SK-N-SH treated with all-trans-retinoic acid at 6 μM for 48 hours (cell line): ENCODE measurements at places on chromosomes 4 and X.
A peak's percentile ranks its signal among the peaks of the same experiment; 100 is the strongest.

DNA sequence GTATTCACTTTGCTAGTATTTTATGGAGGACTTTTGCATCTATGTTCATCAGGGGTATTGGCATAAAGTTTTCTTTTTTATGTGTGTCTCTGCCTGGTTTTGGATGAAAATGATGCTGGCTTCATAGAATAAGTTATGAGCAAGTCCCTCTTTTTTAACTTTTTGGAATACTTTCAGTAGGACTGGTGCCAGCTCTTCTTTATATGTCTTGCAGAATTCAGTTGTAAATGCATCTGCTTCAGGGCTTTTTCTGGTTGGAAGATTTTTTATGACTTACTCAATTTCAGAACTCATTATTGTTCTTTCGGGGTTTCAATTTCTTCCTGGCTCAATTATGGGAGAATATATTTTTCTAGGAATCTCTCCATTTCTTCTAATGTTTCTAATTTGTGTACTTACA is 9.1 kb upstream of the CSN2 start:
- ATAC-seq: no peak

DNA sequence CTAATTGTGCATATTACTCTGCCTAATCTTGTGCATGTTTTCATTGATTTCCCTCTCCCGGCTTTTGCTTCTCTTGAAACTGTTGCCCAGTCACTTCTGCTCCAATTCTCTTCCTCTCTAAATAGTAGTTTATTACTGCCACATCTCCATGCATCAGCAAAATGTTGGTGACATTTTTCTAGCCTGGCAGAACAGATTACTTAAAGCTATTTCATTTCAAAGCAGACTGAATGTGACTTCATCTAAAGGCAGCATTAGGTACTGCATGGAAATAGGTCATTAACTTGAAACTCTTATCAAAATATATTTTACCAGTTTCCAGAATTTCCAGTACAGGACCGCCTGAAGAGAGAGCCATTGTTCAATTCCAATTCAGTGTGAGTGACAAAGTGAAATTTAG is 52.4 kb downstream of the HPGDS start:
- no peak for ATAC-seq

DNA sequence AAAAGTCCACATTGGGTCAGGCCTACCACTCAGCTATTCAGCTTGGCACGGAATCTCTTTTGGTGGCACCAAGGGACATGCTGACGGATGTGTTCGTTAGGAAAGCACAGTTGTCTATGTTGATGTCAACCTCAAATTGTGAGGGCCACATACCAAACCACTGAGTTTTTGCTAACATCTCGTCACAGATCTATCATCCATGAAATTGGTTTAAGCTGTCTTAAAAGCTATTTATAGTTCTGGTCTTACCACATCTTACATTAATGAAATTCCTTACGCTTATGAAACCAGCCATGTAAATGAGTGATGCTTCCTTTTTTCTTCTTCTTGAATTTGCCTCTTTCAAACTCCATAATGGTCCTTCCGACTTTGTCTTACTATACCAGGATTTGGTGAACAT is 101.5 kb downstream of the MGST2 start:
- ATAC-seq: no peak

DNA sequence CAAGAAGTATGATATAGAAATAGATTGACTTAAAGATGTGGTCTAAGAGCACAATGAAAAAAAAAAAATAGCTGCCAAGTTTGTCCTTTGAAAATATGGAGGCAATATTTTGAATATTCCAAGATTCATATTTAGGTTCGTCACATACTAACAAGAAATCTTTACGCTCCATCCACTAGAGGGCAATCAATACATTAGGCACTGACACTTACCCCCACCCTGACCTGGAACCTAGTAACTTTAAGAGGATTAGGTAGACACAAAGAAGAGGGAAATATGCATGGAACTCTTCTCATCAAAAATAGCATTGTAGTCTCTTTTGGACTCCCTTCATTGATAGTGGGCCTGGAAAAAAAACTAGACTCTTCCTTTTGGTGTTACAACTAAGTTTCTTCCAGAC is 1108.1 kb downstream of the PCDH19 start:
- ATAC-seq: peak; percentile 79; the same call in 2 of the 3 replicates

GRCh38 chr4:2163311-2163821 is 78.6 kb downstream of the HAUS3 start:
- no peak for ATAC-seq

- ATAC-seq: no peak
These were observed 1.0 kb downstream of the IDUA start for GRCh38 chr4:987624-988513.

- ATAC-seq: no peak
These were observed 33.9 kb downstream of the NBDY start for GRCh38 chrX:56762707-56763555.

GRCh38 chr4:38455092-38455862 is 208.7 kb upstream of the KLF3 start:
- ATAC-seq: no peak

DNA sequence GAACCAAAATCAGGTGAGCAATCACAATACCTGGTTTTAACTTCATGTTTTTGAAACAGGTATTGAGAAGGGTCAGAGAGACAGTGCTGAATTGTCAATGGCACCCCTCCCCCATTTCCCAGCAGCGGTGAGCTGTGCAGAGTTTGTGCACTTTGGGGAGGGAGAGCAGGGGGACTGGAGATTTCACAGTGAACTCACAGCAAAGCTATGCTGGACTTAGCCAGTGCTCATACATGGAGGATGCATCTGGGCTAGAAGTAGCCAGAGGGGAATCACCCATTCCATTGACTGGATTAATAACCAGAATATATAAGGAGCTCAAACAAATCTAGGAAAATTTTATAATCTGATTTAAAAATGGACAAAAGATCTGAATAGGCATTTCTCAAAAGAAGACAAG is 612.6 kb downstream of the STPG2 start:
- ATAC-seq: no peak

GRCh38 chrX:148928811-148929210 is 428.4 kb downstream of the AFF2 start:
- ATAC-seq: no peak

DNA sequence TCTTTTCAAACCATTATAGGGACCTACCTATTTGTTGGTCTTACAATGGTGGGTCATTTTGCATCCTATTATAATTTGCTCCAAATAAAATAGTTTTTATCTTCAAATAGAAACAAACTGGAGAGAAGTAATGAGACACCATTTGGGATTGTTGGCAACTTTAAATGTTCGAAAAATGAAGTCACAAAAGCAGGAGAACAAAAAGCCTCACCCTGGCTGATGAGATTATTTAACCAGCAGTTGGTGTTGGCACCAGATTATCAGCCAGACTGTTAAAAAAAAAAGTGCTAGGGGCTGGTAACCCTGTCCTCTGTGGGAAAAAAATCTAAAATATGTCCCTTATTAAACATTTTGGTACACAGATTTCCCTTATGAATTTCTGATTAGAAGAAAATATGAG is 100.3 kb downstream of the DCK start:
- ATAC-seq: no peak

- ATAC-seq: no peak
These were observed 52.0 kb upstream of the ACSL4 start for GRCh38 chrX:109785053-109785452.

- ATAC-seq: no peak
These were observed at the start of gene AWAT2 for GRCh38 chrX:70049925-70050324. Gene AWAT2, minus strand, starts transcription at chrX:70049938. Its CDS starts 6 bp downstream, at chrX:70049932.

DNA sequence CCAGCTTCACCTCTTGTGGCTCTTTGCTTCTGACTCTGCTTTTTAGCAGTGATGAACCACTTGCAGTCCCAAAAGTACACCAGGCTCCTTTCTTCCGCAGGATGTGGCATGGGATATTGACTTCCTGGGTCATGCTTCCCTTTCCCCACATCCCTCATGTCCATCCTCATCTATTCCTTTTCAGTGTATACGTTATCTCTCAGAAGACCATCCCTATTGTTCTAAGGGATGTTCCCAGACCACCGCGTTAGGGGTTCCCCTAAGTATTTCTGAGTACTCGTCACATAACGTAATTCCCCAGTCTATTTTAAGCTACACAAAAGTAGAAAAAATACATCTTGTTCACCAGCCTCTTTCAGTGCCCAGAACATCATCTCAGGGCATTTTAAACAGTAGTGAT is 71.1 kb upstream of the NLGN4X start:
- no peak for ATAC-seq

DNA sequence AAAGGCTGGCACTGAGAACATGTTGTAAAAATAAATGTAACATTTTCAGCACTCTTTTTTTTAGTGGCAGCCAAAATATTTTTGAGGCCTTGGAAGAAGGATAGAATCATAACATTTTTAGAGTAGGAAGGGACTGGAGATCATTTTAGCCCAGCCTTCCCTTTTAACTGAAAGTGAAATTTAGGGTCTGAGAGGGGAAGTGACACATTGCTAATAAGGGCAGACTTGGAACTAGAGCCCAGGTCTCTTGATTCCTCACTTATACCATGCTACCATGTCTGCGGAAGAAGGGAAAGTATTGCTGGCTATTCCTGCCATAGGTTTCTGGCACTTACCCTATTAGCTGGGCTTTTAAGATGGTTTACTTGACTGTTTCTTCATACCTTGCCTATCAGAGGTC is 4.8 kb downstream of the WDR44 start:
- no peak for ATAC-seq

GRCh38 chrX:136747003-136747986 is 33.4 kb downstream of the ARHGEF6 start:
- ATAC-seq: peak; percentile 66

- ATAC-seq: no peak
These were observed 50.3 kb downstream of the EFNB1 start for GRCh38 chrX:68878977-68879645.

- ATAC-seq: peak; percentile 59; the same call in 2 of the 3 replicates
These were observed 182.2 kb upstream of the STK26 start for GRCh38 chrX:131840799-131841495.

GRCh38 chrX:25941087-25941486 is 197.1 kb upstream of the MAGEB18 start:
- no peak for ATAC-seq

DNA sequence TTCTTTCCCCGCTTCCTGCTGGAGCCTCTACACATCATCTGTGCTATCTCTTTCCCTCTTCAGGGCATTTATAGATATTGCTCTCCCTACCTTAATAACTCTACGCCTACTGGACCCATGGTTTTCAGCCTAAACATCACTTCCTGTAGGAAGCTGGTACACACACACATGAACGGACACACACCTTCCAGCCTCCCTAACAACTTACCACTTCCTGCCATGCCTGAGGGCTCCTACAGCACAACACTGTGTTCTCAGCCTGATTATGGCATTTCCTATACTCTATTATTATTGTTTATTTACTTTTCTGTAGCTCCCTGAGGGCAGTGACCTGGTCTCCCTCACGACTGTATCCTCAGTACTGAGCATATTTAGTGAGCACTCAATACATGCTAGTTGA is 163.6 kb upstream of the MAP3K15 start:
- no peak for ATAC-seq
